ENCODE measurements at places on chromosomes 1 and 21.

DNA sequence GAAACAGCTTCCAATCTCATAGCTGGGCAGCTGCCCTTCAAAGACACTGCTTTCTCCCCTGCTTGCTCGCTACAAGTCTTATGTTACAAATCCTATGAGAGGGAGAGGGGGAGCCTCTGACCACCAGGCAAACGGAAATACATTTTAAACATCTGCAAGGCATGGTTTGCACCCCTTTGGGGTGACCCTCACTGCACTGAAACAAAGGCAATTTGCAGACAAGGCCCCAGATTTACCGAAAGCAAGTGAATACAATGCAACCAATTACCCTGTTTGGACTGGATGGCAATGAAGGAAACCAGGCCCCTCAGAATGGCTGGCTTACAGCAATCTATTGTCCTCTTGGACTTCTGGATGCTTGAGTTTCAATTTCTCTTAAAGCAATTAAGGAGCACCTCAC lies 11.8 kb upstream of the ATP13A2 start:
- DNase-seq = no peak

DNA sequence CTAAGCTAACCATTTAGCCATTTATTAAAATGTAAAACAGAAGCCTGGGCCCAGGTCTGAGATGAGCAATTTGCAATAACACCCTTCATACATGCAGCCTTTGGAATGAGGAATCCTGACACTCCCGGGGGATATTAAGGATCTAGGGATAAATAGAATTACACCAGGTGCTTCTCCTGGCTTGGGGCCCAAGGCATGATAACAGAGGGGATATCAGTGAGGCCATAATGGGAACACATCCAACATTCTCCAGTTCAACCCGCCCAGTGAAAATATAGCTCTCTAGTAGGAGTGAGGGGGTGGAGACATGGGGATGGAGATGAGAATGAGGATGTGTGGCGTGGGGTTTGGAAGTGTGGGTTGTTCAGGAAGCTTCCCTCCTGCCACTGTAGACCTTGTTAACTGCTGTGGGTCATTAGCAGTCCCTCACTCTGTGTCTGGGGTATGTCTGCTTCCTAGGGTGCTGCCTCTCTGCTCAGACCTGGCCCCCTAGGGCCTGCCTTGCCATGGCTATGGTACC lies 57.9 kb upstream of the KANK4 start:
- no peak for DNase-seq

- no peak for DNase-seq
Observed at GRCh38 chr1:27570784-27571183, 33.2 kb downstream of the AHDC1 start.

DNA sequence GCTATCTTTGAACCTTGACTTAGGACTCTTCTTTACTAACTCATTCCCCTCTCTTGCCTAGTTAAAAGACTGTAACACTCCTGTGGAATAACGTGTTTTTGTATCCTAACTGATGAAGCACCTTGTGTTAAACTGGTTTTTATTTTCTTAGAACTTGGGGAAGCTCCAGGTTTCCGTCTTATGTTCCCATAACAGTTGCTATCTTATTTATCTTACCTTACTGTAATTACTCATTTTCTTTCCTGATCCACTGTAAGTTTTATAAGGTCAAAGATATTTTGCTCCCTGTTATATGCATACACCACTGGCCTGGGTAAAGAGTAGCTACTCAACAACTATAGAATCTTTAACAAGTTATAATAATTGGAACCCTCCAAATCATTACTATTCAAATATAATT lies 43.1 kb downstream of the RPL5 start:
- DNase-seq = no peak

All from K562 (cell line).